ENCODE measurements at places on chromosomes 3 and 15.

GRCh38 chr15:41897363-41897799 lies 3.5 kb upstream of the SPTBN5 start:
- DNase-seq = no peak

DNA sequence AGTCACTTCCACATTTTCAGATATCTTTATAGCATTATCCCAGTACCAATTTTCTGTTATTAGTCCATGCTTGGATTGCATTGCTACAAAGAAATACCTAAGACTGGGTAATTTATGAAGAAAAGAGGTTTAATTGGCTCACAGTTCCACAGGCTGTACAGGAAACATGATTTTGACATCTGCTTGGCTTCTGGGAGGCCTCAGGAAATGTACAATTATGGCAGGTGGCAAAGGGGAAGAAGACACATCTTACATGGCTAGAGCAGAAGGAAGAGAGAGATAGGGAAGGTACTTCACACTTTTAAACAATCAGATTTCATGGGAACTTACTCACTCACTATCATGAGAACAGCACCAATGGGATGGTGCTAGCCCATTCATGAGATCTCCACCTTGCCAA lies 172.3 kb upstream of the GPR149 start:
- no peak for DNase-seq

DNA sequence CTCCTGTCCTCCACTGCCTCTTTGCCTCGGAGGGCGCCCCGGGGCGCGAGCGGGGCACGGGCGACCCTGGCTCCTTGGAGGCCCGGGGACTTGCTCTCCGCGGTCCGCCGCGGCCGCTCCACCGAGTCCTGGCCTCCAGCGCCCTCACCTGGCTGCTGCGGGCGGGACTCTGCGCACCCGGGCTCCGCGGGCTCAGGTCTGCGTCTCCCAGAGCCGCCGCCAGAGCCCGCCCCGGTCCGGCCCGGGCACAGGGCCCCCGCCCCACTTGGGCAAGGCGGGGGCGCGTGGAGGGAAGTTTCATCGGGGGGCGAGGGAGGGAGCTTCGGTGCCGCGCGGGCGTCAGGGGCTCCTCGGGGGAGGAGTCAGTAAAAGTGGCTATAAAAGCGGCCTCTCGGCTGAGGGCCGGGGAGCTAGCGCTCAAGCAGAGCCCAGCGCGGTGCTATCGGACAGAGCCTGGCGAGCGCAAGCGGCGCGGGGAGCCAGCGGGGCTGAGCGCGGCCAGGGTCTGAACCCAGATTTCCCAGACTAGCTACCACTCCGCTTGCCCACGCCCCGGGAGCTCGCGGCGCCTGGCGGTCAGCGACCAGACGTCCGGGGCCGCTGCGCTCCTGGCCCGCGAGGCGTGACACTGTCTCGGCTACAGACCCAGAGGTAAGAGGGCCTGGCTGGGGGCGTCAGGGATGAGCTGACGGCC lies at the start of gene CEMIP:
CEMIP (plus strand) TSS at position 407 of the 694 bp plus-strand sequence. CDS start 94,510 bp downstream, outside the sequence.
- peak; percentile 79 for DNase-seq

- DNase-seq = no peak
These were observed 57.4 kb downstream of the ZIC4 start for GRCh38 chr3:147348976-147349375.

DNA sequence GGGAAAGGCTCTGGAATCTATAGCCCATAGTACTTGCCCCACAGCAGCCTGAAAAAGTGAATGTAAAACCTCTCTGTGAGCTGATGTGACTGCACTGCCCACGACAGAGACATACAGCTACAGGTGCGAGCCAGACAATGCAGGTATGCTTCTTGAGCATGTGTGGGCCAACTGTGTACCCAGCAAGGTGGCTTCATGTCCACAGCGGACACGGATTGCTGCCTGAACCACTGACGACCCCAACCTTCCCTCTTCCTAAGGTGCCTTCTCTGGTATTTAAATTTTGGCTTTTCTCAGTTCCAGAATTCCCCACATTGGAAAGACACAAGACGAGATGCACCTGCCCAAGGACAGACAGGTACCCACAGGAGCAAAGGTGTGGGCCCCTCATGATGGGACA lies 65.8 kb downstream of the SCN5A start:
- no peak for DNase-seq

Data from right hindlimb (tissue), 1 donor.